ENCODE measurements at places on chromosomes 3 and 15.
A peak's percentile ranks its signal among the peaks of the same experiment; 100 is the strongest.

- no peak for DNase-seq
Observed at GRCh38 chr3:38212141-38212540, 46.8 kb downstream of the OXSR1 start.

DNA sequence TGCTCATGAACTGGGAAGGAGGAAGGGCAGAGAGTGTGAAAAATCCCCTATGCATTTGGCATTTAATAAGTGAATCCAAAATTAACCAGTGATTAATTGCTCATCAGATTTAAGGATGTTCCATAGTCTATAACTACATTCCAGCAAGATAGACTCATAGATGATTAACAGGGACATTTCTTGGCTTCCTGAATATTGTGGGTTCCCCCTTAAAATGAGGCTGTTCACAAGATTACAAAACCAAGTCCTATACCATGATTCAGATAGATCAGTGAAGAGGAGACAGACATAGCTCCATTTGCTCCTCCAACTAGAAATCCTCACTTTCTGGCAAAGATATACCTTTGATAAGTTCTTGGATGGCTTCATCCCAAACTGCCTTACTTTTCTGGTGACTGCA, 15.4 kb downstream of the RASGRP1 start:
- no peak for DNase-seq

- DNase-seq, result peak; percentile 45
Observed at GRCh38 chr15:27124287-27124871, 153.4 kb downstream of the GABRG3 start.

DNA sequence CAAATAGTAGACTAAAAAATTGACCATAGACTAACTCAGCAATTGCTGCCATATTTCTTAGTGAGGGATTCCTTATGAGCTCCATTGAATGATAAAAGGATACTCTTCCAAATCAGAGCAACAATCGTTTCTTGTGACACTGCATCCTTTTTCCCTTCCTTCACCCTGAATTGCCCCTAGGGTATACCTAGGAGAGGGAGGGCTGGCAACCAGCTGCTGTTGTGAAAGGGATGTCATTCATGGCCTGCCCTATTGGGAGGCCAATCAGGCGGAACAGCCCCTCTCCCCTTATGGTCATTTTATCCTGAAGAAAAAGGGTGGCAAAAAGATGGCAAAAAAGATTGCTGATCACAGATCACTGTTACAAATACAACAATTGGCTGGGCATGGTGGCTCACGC, 26.3 kb downstream of the B3GNT5 start:
- DNase-seq, result no peak

DNA sequence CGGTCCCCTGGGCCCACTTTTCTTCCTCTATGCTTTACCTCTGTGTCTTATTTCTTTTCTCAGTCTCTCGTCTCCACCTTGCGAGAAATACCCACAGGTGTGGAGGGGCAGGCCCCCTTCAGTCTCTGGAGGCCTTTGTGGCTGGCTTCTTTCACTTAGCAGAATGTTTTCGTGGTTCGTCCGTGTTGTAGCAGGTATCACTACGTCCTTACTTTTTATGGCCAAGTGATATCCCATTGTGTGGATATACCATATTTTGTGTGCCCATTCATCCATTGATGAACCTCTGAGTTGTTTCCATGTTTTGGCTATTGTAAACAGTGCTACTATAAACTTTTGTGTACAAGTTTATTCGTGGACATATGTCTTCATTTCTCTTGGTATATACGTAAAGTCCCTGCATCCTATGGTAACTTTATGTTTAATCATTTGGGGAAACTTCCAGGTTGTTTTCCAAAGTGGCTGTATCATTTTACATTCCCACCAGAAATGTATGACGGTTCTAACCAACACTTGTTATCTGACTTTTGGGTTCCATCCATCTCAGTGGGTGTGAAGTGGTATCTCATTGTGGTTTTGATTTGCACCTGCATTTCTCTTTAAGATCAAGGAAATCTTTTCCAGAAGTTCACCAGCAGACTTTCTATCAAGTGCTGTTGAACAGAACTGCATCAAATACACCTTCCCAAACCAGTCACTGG, 5.6 kb downstream of the PIGZ start:
- DNase-seq, result no peak

Measured in astrocyte of the hippocampus (primary cell).